ENCODE measurements at places on chromosomes 16 and 17. TPM values are rescaled to one million over a fixed set of nuclear protein-coding genes. Genes with fewer than 3 reads are reported as not detected.

- no peak for DNase-seq
Measured at GRCh38 chr17:207775-208174, 26.3 kb upstream of the DOC2B start.

PLCG2 gene
- 48.8 TPM for polyA plus RNA-seq

KCNG4 gene
- polyA plus RNA-seq, result 0.05 TPM

DNA sequence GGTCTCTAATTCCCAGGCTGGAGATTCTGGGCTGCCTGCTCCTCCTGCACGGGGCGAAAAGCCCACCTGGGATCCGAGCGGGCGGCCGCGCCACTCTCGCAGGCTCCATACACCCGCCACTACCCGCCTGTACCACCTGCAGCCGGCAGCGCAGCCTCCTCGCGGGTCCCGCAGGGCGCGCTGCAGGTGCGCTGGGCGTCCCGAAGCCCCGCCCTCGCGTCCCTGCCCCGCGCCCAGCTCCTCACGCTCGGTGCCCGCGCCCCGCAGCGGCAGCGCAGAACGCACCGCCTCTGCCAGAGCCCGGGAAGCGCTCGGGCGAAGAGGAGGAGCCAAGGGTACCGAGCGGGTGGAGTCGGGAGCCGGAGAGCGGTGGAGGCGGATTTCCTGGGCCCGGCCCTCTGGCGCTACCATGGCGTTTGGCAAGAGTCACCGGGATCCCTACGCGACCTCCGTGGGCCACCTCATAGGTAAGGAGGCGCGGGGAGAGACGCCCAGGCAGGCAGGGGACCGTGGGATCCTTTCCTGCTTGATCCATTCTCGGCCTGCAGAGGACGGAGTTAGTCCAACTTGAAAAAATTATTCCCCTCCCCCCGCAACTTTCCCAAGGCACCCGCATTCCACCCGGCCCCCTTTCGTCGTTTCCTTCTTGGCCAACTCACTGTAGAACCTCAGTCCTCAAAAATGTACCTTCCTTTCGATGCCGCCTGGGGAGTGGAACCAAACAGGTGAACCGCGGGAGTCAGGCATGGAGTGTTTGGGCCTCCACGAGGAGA lies at the start of gene TOM1L1:
Gene TOM1L1, plus strand, starts transcription at position 396 of the 773 bp plus-strand sequence. Its CDS starts 14 bp downstream, at position 410.
- DNase-seq, result peak; percentile 55

GRCh38 chr16:59611556-59611955 lies 877.4 kb upstream of the GOT2 start:
- DNase-seq, result no peak

GRCh38 chr16:997440-998051 lies 16.0 kb downstream of the SOX8 start:
- DNase-seq, result no peak

CCL17 gene
- polyA plus RNA-seq, result not detected

EPOP gene
- polyA plus RNA-seq, result 1.8 TPM

DNA sequence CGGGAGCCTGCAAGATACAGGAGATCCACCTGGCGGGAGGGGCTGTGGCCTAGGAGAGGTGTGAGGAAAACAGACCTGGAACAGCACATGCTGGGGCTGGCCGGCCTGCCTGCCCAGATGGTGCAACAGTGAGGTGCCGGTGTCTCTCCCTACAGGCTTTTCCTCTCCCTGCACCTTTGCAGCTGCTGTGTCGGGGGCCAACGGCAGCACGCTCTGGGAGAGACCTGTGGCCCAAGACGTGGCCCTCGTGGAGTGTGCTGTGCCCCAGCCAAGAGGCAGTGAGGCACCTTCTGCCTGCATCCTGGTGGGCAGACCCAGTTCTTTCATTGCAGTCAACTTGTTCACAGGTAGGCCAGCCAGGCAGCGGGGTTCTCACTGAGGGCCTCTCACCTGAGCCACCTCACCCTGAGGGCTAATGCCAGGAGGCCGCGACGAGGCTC lies 15.9 kb downstream of the RGS11 start:
- no peak for DNase-seq

DNAAF1 gene
- 4.4 TPM for polyA plus RNA-seq
